Stimulated activated CD8-positive, alpha-beta memory T cell treated with anti-CD3 and anti-CD28 coated beads, Interleukin-7, amount 100 ng/mL, for 1 hour (primary cell): ENCODE measurements at places on chromosomes 1 and 21.

GRCh38 chr21:36966821-36967768 lies 626 bp upstream of the HLCS start:
- peak; percentile 1 for DNase-seq

DNA sequence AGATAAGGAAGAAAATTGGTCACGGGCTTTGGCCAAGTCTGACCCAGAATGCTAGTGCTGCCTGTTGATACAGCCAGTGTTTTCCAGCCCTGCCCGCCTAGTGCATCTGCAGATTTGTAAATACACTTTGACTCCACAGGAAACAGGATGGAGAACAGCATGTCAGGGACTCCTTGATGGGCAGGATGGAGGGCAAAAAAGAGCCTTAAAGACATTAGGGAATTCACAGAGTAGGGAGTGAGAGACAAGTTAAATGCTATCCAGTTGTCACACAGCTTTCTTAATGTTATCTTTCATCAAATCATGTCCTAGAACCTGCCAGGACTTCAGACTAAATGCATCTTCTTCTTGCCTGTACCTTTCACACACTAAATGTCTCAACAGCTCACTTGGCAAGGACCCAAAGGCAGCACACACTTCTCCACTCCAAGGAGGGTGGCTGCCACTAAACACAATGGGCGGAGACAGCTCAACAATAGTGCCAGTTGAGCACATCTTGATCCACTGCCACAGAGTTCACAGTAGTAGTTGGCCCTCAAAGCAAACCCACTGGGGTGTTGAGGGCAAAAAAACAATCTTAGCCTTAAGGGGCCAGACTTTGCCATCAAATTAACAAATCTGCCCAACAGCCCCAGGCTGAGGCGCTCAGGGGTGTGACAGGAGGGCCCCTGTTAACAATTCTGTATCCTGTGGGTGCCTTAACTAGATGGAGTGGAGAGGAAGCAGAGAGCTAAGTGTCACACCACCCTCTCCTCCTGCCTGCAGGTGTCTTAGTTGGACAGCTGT lies 2.7 kb downstream of the HIVEP3 start:
- no peak for DNase-seq

GRCh38 chr1:233865216-233865615 lies 39.3 kb upstream of the SLC35F3 start:
- no peak for DNase-seq

DNA sequence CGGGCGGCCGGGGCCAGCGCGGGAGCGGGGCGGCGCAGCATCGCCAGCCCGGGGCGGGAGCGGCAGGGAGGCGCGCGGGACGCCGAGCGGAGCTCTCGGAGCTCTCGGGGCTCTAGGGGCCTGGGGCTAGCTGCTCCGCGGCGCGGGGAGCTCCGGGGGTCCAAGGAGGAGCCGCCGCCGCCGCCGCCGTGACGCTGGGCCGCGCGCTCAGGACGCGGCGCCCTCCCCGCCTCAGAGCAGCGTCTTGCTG lies 147 bp downstream of the CLSTN1 start:
- DNase-seq, result no peak

GRCh38 chr1:32331549-32331948 lies 4.5 kb downstream of the MARCKSL1 start:
- no peak for DNase-seq

GRCh38 chr1:47257224-47257623 lies 25.2 kb upstream of the TAL1 start:
- no peak for DNase-seq

DNA sequence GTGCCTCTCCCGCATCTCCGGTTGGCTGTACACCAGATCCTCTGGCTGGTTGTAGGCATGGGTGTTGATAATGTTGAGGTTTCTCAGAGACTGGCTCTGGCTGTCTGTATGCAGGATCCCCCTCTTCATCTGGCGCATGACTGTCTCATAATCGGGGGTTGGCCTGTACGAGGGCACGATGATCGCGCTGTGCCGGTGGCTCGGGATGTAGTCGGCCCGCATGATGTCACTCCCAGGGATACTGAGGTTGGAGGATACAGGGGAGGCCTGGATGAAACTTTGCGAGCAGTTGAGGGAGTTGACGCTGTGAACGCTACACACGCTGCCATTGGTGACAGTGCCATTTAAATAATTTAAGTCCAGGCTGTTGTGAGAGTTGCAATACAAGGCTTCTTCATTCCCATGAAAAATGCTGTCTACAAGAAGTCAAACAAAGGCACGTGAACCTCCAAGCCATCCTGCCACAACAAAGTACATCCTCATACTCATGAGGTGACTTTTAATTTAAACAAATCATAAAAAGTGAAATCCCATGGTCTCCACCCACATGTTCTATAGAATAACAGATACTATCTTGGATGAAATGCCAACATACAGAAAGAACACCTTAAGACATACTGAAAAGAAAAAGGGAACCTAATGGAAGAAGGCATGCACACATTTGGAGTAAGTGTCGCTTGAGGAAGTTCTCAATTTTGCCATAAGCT lies 103.6 kb downstream of the SMYD2 start:
- no peak for DNase-seq

DNA sequence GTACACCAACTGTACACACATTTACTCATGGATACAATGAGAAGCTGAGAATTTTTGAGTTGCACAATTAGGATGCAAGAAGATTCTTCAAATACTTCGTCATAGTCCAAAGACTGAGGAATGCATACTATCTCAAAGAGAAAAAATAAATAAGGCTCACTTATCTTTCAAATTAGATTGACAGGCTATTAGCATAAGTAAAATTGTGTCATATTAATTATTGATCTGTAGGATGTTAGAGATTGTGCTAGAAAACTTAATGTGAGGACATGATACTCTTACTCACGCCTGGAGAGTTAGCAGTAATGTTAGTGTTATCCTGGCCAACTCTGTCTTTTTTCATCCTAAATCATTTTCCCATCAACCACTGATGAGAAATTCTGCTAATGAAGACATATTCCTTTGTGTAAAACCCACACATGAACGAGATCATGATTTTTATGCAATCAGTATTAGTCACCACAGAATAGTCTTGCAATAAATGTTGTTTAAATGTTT lies 659.0 kb downstream of the LTN1 start:
- no peak for DNase-seq

GRCh38 chr1:244833734-244834542 lies 1.5 kb upstream of the COX20 start:
- no peak for DNase-seq

GRCh38 chr1:24255226-24255625 lies 63.9 kb upstream of the GRHL3 start:
- no peak for DNase-seq

GRCh38 chr1:234262007-234262753 lies 111.1 kb upstream of the COA6 start:
- DNase-seq, result no peak

DNA sequence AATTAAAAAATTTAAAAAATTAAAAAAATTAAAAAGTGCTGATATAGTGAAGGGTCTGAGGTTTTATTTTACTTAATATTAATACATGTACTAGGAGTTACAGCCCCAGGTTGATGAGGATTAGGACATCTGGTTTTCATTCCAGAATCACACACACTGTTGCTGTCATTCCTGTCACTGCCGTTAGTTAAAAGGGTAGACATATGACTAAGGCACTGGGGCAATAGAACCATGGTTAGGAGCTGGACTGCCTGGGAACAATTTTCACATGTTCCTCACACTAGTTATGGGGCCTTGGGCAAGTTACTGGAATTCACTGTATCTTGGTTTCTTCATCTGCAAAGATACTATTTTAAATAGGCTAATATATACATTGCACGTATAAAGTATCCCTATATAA lies 191.8 kb upstream of the DPYD start:
- DNase-seq, result no peak

- no peak for DNase-seq
These were observed 23.9 kb downstream of the HSPG2 start for GRCh38 chr1:21913258-21913657.

DNA sequence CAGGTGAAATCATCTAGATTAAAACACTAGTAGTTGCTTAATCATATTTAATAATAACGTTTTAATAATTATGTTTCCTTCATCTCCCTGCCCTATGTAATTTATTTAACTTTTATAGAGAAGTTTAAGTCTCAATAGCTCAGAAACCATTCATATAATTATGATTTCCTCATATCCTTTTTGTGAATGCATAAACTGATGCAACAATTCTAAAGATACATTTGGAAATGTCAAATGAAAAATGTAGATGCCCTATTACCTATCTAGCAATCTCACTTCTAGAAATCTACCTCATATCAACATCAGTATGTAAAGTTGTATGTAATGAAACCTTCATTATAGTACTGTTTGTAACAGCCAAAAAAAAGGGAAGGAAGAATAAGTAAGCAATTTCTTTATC lies 10.5 kb downstream of the DRAM2 start:
- no peak for DNase-seq

DNA sequence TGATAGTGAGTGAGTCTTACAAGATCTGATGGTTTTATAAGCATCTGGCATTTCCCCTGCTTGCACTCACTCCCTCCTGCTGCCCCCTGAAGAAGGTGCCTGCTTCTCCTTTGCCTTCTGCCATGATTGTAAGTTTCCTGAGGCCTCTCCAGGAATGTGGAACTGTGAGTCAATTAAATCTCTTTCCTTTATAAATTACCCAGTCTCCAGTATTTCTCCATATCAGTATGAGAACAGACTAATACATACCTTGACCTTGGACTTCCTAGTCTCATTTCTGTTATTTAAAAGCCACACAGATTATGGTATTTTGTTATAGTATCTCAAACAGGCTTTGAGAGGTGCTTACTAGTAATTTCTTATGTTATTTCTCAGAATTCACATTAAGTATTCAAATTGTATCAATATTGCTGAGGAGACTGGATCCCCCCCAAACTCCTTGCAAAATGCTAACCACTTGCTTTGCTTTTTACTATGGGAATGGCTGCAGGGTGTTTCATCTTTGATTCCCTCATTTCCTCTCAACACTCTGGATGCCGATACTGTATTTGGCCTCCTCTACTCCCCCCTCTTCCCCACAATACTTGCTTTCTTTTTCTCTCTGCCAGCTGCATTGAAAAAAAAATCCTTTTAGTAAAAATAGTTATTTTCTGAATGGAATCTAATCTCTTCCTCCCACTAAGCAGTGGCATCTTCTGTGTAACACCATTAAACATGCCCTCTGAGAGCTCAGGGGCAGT lies 96.9 kb upstream of the WLS start:
- DNase-seq, result no peak

GRCh38 chr1:11967028-11967547 lies 13.2 kb upstream of the MFN2 start:
- DNase-seq, result no peak

DNA sequence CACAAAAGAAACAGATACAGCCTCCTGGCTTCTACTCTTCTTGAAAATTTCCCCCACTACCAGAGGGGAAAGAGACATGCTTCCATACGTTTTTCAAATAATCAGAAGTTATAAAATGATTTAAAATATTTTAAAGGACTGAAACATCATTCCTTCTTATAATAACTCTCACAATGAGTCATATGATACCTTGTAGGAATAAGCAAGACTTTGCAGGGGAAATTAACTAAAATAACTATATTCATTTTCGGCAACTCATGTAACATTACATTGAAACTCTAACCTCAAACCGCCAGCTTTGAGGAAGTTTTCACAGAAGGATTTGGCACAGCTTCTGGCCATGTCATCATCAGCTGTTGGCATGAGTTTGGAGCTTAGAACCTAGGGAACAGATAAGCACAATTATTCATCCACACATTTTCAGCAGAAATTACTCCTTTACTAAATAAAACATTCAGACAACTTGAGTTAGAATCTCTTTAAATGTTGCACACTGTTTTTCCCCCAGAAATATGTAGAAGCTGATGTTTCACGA lies 85.9 kb downstream of the USP24 start:
- no peak for DNase-seq

DNA sequence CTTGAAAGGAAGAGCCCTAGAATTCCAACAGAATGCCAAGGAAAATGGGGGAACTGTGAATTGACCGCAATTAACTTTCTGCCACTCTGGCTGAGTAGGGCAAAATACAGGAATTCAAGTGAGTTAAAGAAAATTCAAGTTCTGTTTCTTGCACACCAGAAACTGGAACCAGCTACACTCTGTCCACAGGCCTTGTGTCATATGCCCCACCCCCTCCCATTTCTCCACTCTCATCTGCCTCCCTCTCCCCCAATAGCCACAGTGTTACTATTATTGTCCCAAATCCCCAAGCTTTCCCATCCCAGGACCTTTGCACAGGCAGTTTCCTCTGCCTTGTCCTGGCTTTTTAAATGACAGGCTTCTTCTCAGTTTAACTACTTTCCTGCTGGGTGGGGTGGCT lies 4.3 kb upstream of the STK40 start:
- no peak for DNase-seq

DNA sequence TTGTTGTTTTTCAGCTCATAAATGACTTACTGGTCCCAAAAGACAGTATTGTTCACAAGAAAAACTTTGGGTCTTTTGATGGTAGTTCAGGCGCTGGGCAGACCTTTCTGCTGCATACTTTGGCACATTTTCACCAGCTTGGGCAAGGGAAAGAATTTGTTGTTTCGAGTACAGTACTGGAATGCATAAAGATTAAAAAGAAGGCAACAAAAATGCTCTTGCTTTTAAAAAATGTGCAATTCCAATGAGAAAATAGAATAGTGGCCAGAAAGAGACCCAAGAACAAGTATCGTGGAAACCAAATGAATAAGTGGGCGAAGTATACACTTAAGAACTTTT lies 56.0 kb downstream of the CLIC6 start:
- no peak for DNase-seq

- no peak for DNase-seq
These were observed 569 bp upstream of the DAB1 start for GRCh38 chr1:57424231-57425027.

GRCh38 chr1:22105611-22106207 lies 37.2 kb downstream of the WNT4 start:
- no peak for DNase-seq

GRCh38 chr1:102572637-102573036 lies 535.7 kb downstream of the COL11A1 start:
- DNase-seq, result no peak

DNA sequence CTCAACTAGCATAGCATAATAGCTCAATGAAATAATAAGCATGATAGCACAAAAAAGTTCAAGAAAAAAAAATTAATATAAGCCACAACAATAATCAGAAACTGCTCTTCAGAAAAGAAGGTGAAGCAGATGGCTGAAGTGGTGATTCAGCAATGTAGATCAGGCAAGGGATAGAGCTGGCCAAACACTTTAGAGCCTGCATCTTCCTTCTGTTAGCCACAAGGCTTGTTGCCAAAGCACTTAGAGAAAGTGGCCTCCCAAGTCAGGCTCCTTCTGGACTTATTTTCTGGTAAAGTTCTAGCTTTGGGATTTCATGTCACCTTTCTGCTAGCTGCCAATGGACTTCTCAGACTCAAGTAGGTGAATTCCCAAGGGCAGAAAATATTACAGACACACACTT lies 60.3 kb upstream of the C1orf87 start:
- DNase-seq, result no peak

GRCh38 chr1:213194855-213195254 lies 143.8 kb downstream of the RPS6KC1 start:
- no peak for DNase-seq

- DNase-seq, result no peak
These were observed 41.7 kb downstream of the PRKCZ start for GRCh38 chr1:2091611-2092604.

- no peak for DNase-seq
These were observed 84.9 kb upstream of the ARHGEF16 start for GRCh38 chr1:3369446-3370076.

GRCh38 chr1:178501705-178502329 lies 5.1 kb upstream of the CLEC20A start:
- peak; percentile 5 for DNase-seq
